NCI-H1105 treated with DMSO at 0.1 percent for 48 hours (cell line): ENCODE measurements at places on chromosomes 4 and X.

DNA sequence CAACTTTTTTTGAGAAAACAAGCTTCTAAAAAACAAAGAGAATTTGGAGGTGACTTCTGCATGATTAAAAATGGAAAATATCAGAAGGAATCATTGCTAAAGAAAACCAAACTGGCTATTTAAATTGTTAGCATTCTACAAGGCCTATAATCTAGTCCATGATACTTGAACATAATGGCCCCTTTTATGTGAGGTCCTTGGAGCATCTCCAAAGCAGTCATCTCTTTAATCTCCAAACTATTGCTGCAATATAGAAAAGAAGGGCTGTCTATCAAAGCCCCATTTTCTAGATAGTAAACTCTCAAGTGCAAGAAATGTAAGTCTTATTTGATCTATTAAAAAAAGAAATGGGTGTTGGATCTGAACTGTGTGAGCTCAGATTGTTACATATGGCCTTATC lies 615.1 kb downstream of the CENPC start:
- peak; percentile 67 for DNase-seq

GRCh38 chr4:140162596-140162995 lies 8.6 kb upstream of the MAML3 start:
- no peak for DNase-seq

DNA sequence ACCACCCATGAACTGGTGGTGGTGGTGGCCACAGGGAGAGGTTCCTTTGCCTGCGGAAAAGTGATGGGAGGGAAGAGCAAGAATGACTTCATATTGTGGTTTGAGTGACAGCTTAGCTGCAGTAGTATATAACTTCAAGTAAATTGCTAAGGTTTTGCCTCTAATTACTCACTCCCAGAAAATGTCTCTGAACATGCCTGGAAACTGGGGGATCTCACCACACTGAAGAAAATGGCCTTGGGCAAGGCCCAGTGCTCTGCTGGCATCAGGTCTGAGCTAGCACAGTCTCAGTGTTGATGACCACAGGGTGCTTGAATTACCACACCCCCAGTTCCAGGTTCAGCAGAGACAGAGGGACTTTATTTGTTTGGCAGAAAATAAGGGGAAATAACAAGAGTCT lies 2085.4 kb downstream of the ARAP2 start:
- no peak for DNase-seq

GRCh38 chr4:129974730-129975129 lies 878.8 kb downstream of the C4orf33 start:
- no peak for DNase-seq

- DNase-seq, result no peak
Observed at GRCh38 chrX:15343075-15343476, 7.8 kb upstream of the PIGA start.

DNA sequence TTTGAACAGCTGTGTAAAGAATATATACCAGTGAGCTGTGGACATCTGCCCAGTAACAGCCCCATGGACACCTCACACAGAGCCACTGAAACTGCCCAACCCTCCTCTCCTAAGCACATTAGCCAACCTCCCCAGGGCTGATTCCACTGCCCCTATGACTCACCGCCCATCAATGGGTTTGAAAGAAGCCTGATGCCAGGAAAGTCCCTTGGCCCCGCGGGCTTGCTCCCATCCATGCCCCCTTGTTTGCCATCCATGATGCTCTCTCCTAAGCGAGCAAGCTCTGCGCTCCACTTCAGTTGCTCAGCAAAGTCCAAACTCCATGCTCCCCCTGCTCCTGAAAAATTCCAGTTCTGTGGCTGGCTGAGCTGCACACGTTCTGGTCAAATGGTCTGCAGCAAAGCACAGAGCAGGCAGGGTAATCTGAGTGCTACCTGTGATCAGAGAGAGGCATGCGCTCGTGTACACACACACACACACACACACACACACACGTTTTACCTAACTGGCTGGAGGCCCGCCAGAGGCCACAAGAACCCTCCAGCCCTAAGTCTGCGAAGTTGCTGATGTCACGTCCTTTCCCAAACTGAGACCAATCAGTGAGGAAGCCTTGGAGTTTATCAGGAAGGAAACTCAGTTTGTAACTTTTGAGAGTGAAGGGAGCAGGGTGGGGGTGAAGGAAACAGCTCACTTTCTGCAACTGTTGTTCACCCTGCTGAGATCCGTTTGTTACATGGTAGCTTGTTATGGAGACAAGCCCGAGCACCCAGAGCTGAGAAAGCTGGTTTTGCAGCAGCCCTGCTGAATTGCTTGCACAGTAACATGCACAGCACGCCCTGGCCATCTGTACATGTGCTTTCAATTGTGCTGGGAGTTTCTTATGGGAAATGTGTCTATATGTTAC lies at the start of gene ASB9:
Gene ASB9 (minus strand): TSS at position 466 of the 904 bp plus-strand sequence. CDS start 209 bp downstream, at position 257.
- DNase-seq, result no peak

DNA sequence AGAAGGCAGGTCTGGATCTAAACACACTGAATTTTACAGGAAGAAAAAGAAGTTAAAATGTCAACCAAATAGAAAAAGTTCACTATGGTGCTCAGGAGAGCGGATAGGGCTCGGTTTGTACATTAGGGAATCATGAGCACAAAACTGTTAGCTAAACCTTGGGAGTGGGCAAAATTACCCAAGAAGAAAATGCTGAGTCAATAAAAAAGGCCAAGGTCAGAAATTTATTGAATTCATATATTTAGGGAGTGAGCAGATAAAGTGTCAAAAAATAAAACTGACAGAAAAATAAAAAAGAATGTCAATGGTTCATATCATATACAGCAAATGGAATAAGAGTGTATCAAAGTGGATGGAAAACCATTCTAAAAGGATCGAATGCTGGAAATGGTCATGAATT lies 452.5 kb upstream of the SMIM31 start:
- no peak for DNase-seq
